ENCODE measurements at places on chromosomes 5 and 9. TPM values are rescaled to one million over a fixed set of nuclear protein-coding genes. Genes with fewer than 3 reads are reported as not detected.
A peak's percentile ranks its signal among the peaks of the same experiment; 100 is the strongest.

TLE1 gene
- total RNA-seq = 14.4 TPM

DNA sequence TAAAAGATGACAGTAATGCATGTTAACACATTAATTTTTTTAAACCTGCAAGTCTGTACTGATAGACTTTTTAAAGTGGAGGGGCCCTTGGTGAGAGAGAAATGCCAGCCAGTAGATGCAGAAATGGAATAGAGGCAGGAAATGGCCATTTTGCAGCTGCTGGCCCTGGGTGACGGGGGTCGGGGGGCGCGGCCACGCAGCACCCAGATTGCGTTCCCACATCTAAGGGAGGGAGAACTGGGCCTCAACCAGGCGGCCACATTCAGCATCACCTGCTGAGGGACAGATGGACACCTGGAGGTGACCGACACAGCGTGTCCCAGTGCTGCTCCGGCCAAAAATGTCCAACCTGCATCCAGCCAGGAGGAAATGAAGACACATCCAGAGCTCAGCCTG is 6.3 kb upstream of the CLIC3 start:
- H3K4me3 ChIP-seq = no peak overlapping the region
- no peak for DNase-seq
- peaks cover 11% of the 10 kb centered on the region for H3K4me1 ChIP-seq
- no peaks in the 10 kb centered on the region for H3K27me3 ChIP-seq

SLC6A18 gene
- not detected for total RNA-seq

- H3K36me3 ChIP-seq = no peaks in the 10 kb centered on the region
- peaks cover 8% of the 10 kb centered on the region for H3K4me1 ChIP-seq
- H3K27ac ChIP-seq = peak overlapping the region; percentile 22
- DNase-seq = peak; percentile 86
- H3K27me3 ChIP-seq = peaks cover 7% of the 10 kb centered on the region
Observed at GRCh38 chr9:109652112-109652511, 127.9 kb upstream of the PALM2AKAP2 start.

GRCh38 chr5:73230264-73231245 is 57.6 kb downstream of the TMEM174 start:
- no peak overlapping the region for H3K4me3 ChIP-seq
- no peak overlapping the region for H3K27ac ChIP-seq
- DNase-seq = no peak

DNA sequence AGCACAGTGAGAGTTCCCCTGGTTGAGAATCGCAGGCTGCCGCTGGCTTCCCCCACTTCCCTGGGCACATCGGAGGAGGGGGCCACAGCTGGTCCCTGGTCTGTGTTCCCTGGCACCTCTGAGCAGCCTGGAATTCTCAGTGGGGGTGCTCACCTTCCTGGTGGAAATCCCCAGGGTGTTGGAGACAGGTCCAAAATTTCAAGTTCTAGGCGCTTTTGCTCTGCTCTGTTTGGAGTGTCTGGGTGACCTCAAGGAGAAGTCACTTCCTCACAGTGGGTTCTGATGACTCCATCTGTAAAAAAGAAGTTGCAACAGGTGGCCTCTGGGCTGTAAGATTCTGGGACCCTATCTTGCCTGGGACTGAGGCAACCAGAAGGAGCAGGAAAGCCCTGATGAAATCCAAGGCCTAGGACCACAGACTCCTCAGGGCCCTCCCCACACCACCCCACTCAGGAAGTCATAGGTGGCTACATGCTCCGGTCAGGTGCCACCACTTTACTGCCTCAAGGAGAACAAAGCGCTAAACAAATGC is at the start of gene TRAF1:
TRAF1 (minus strand) TSS at position 400 of the 532 bp plus-strand sequence. CDS start 721 bp downstream, outside the sequence.
- H3K27me3 ChIP-seq = no peaks in the 10 kb centered on the region
- no peak within 1 kb of the TSS for H3K27ac ChIP-seq
- H3K36me3 ChIP-seq = no peaks in the 10 kb centered on the region

GRCh38 chr5:157997991-157998504 is 139.1 kb upstream of the CLINT1 start:
- H3K27me3 ChIP-seq = no peaks in the 10 kb centered on the region
- DNase-seq = peak; percentile 58
- no peak overlapping the region for H3K27ac ChIP-seq
- no peaks in the 10 kb centered on the region for H3K36me3 ChIP-seq
- no peaks in the 10 kb centered on the region for H3K4me1 ChIP-seq

PROB1 gene
- 2.3 TPM for total RNA-seq

POLR1E gene
- 27.5 TPM for total RNA-seq

GRCh38 chr9:95834281-95834907 is 41.1 kb upstream of the ERCC6L2 start:
- H3K4me1 ChIP-seq = peaks cover 9% of the 10 kb centered on the region
- no peak overlapping the region for H3K27ac ChIP-seq
- H3K4me3 ChIP-seq = no peak overlapping the region
- DNase-seq = no peak

All from GM23248 (cell line).